Ascending aorta (tissue), 2 donors: ENCODE measurements at places on chromosomes 12 and 14.

GRCh38 chr12:50240792-50241114 lies 42.6 kb downstream of the LIMA1 start:
- no peak for DNase-seq

DNA sequence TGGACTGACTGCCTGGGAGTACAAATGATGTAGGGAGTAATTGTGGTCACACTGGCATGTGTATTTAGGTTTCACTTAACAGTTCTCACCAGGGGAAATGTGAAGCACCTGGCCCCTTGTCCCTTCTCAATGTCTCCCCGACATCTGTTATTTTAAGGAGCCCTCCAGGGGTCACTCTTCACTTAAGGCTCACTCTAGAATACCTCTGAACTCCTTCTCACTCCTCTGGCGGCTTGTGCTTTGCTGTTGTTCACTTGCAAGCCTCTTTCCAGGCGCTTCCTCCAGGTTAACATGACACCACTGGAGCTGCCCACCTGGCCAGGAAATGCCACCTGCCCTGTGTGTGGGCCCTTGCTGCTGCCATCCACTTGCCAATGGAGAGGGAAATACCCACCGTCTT lies 56.5 kb upstream of the GZMB start:
- DNase-seq = no peak

DNA sequence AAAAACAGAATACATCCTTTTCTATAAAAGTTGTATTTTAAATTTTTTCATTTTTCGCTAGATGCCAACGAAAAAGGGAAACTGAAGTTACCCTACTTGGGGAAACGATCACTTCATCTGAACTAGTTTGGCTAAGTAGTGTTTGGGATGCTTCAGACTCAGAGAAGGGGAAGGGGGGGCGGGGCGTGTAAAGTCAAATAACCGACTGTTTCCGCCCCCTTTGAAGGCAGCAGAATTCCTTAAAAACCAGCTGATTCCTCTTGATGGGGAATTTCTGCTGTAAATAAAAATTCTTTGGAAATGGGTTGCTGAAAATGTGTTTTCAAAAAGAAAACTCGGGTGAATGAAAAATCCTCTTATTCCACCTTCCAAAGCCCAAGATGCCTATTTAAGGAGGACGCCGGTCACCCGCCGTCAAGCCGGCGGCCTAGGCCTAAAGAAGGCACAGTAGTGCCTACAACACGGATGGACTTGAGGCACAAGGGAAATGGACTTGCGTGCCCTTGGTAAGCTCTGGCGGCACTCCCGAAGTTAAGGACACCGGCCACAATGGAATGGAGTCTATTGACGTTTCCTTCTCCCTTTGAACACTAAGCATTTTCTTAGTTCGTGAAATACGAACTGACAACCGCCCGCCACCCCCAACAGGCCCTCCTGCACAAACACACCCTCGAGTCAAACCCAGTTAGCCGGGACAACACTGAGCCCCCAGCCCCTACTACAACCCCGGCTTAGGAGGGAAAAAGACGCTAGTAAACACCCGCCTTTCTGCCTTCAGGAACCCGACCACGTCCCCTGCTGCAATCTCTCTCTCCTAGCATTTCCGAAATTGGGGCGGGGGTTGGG lies 1.9 kb downstream of the ATXN2 start:
- no peak for DNase-seq

DNA sequence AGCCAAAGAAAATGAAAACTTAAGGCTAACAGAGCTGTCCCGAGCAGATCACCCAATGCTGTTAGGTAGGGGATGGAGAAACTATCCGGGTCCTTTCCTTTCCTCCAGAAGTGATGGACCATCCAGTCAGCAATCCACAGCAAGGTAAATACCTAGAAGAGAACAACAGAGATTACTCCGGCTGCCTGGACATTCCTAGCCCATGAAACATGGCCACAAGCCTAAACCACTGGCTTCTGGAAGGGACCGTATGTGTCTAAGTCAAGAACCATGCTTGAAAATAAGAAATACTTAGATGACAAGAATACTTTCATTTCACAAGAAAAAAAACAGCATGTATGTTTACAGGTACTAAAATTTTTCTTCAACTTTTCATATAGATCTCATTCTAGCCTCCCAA lies 152.9 kb downstream of the SLC41A2 start:
- DNase-seq = no peak

DNA sequence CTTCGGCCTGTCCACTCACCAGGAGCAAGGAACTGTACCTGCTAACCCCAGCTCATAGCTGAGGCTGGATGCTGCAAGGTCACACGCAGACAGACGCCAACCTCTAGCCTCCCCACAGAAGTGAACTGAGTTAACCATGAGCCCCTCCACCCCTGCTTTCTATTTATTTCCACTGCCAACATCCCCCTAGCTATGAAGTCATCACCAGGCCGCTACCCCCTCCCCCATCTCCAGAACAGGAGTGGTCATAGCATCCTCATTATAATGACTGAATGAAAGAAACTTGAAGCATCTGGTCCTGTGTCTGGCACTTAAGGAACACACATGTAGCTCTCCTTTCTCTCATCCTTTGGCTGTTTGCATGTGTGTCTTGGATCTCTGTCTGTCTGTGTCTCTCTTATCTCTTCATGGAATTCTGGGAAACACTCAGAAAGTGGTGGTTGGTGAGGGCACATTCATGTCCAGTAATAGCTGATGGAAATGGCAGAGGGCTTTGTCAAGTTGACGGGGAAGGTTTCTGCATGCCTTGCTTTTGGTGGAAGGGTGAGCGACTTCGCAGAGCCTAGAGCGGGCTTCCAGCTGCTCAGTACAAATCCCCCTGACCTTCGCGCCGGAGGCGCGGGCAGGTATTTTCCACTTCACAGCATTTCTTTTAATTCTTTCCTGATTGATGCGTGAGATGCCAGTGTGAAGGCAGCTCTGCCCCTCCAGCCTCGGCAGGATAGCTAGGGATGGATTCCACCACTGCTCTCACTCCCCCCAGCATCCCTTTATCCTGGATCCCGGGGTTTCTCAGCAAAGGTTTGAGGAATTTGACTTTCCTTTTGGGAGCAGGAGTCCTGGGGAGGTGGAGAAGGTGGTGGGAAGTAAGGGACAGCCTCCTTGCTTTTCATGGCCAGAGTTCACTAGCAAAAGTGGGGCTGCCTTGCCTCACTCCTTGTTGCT lies 198.2 kb downstream of the CHST11 start:
- DNase-seq = no peak

DNA sequence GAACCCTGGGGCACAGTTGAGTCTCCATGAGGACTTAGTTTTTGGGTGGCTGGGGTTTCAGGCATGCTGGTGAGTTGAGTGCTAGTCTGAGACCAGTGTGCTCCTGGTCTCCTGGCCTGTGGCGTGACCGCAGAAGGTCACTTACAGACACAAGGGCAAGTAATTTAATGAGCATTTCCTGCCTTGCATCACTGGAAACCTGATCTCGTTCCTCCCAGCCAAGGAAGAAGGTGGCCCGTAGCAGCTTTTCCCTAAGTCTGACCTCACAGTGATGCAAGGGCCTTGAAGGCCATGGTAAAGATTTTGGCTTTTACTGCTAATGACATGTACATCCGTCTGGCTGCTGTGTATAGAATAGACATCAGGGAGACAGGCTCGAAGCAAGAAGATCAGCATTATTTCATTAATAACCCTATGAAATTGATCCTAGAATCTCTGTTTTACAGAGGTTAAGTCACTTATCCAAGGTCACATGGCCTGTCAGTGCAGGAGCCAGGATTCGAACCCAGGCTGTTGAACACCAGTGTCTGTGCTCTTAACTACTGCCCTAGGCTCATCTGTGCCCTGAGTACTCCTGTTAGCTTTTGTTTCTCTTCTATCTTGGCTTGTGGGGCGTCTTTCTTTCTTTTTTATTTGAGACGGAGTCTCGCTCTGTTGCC lies 4.6 kb downstream of the TMEM120B start:
- no peak for DNase-seq

DNA sequence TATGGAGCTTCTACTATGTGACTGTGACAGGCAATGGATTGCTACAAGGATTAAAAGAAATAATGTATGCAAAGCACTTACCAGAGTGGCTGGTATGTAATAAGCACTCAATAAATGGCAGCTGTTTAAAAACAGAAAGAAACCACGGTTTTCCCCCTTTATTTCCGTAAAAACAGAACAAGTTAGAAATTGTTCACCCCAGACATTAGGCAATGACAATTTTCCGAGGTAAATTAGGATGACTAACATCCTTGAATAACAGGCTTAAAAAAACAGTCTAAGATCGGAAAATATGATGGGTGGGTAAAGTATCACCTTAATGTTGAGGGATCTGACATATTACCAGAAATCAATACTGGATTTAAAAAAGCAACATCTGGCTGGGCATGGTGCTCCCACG lies 20.9 kb upstream of the CNIH1 start:
- DNase-seq = no peak

DNA sequence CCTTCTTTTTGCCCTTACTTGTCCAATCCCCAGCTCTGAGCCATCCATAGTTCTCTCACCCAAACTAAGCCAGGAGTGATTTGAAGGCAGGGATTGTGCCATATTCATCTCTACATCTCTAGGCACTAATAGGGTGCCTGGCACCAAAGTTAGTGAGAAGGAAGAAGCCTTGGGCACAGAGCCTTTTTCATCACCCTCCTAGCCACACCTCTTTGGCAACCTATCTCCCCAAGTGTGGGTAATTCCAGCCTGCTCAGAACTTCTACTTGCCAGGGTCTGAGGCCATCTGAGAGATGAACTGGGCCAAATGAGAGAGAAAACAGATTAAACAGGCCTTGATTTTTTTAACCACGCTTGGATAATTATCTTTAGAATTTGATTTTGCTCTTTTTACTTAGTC lies 61.3 kb downstream of the PHLDA1 start:
- DNase-seq = no peak

DNA sequence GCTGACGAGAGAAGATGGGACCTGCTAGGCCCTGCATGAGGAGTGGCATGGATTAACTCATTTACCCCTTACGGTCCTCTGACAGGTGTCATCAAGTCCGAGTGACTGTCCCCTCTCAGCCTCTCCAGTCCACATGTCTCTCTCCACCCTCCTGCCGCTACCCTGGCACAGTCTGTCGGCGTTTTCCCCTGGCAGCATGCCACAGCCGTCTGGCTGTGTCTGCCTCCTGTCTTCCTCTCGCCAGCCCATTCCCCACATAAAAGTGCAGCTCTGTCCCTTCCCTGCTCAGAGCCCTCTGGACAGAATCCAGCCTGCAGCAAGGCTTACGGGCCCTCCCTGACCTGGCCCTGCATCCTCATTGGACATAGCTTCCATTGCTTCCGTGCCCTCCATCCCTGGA lies 45.6 kb downstream of the UBE3B start:
- DNase-seq = no peak

DNA sequence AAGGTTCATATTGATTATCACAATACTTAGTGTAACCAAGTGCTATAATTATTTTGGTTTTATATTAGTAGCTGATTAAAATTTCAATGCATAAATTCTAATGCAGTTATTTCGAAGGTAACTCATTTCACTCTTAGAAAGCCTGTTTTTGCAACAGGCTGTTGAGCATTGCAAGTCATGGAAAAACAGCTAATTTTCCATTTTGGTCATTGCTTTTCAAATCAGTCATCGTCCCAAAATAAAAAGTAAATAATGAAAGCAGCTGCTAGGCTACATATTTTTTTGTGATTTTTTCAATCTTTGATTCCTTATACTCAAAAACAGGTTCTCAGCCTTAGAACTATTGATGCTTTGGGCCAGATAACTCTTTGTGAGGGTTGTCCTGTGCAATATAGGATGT lies 22.9 kb downstream of the VEZT start:
- DNase-seq = no peak

DNA sequence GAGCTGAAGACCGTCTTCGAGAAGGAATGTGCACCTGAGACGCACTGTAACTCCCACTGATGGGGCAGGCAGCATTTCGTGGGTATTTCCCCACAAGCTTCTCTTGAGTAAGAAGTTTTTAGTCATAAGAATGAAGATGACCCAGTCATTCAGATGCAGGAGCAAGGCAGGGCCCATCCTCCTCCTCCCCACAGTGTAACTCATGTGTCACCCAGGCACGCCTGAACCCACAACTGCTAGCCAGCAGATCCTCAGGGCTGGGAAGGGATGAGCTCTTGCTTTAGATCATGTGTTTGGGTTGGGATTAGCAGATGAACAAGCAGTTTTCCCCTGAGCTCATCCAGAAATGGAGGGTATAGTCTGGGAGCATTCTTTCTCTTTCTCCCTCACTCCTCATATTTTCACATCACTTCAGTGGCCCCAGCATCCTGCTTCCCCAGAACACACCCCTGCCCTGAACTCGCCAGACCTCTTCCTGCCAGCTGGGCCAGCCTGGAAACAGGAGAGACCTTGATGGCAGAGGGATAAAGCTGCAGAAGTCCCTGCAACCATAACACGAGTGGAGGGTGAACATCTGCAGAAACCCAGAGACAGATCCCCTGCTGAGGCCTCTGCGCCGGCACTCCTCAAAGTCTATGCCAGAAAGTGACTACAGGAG lies 73.3 kb downstream of the B4GALNT3 start:
- no peak for DNase-seq

DNA sequence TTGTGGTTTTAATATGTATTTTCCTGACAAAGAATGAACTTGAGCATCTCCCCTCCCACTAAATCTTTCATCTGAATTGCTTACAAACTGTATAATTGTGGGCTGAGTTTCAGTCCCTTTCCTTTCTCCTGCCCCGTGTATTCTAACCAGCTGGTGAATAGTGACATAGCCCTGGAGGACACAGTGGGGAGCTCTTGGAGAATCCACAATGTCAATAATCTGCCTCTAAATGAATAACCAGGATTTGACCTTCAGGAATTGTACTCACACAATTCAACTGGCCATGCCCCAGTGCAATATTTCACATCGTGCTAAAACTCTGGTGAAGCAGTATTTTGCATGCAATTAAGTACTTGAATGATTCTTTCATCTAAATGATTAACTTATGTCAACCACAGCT lies 177.2 kb downstream of the C12orf42 start:
- no peak for DNase-seq

- peak; percentile 57 for DNase-seq
These were observed 205.2 kb upstream of the RTL1 start for GRCh38 chr14:101108579-101109346.

DNA sequence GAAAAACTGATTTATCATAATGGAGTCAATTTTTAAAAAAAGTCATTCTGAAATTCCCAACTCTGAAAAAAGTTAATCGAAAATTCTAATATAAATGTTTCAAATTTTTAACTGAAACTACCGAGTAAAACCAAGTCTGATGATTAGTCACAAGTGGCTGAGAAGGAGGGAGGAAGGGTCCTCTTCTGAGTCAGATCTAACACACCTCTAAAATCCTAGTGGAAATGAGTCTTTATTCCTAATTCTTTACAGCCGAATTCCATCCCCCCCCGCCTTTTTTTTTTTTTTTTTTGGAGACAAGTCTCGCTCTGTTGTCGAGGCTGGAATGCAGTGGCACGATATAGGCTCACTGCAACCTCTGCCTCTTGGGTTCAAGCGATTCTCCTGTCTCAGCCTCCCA lies 37.9 kb downstream of the RAD9B start:
- DNase-seq = no peak

DNA sequence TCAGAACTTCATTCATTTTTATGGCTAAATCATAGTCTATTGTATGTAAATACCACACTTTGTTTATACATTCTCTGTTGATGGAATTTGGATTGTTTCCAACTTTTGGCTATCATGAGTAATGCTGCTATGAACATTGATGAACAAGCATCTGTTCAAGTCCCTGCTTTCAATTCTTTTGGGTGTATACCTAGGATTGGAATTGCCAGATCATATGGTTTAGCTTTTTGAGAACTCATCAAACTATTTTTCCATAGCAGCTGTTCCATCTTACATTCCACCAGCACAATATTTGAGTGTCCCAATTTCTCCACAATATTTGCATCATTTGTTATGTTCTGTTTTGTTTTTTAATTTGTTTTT lies 52.3 kb upstream of the CCND2 start:
- DNase-seq = no peak

- no peak for DNase-seq
These were observed 7.3 kb downstream of the TESC start for GRCh38 chr12:117091758-117092510.

- DNase-seq = no peak
These were observed 89.6 kb downstream of the NUAK1 start for GRCh38 chr12:106049105-106049504.
